Sciatic nerve (tissue), 2 donors: ENCODE measurements at places on chromosomes 13 and 19.
A peak's percentile ranks its signal among the peaks of the same experiment; 100 is the strongest.

DNA sequence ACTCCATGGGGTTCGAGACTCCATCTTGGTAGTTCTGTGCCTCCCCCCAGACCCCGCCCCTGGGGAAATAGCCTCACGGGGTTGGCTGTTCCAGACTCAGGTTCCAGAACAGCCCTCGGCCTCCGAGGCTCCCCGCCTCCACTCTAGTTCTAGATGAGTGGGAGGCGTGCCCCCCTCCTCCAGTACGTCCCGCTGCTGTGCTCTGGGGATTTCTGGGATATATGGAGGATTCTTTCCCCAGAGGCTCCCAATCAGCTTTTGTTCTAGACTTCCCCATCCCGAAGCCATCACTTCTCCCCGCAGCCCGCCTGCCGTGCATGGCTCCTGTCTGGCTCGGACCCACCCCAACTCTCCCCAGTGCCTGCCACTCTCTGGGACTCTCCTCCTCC is 1.9 kb upstream of the CACNG7 start:
- no peak for DNase-seq

DNA sequence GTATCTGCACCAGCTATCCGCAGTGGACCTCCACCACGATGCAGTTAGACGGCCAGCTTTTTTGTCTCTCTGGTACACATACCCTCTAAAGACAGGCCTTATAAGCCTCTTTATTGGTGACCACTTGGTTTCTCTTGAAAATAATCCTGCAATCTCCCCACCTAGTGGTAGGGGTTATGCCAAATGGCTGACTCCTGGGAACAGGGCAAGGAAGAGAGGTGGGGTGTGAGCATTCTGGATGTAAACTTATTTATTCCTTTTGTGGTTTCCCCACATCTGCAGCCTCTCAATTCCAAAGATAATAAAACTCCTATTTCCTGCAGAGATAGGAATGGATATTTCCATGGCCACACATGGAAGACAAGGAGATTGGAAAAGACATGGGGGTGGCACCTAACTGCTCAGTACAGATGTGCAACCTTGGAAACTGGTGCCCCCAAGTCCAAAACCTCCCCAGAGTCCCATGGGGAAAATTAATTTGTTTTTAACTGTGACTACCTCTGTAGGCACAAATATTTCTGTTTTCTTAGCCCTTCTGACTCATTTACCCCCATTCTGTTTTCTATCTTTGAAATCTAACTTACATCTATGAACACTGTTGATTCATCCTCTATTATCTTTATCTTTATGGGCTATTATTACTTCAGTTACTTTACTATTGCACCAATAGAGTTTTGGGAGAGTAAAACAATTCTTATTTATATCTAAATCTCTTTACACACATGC is 112.7 kb upstream of the TSHZ3 start:
- no peak for DNase-seq

DNA sequence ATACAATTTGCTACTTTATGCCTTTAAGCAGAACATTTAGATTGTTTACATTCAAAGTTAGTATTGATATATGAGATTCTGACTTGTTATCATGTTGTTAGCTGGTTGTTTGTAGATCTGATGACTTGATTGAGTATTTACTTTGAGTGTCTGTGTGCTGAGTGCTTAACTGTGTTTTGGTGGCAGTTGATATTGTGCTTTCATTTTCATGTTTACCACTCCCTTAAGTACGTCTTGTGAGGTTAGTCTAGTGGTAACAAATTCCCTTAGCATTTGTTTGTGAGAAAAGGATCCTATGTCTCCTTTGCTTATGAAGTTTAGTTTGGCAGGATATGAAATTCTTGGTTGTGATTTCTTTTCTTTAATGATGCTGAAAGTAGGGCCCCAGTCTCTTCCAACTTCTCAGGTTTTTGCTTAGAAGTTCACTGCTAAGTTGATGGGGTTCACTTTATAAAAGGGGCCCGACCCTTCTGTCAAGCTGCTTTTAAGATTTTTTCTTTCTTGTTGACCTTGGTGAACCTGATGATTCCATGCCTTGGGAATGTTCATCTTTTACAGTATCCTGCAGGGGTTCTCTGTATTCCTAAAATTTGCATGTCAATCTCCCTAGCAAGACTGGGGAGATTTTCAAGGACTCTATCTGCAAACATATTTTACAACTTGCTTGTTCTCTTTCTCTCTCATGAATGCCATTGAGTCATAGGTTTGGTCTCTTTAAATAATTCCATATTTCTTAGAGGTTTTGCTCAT is 1095.4 kb upstream of the PCDH20 start:
- DNase-seq: no peak

GRCh38 chr19:46610851-46611770 is 10.0 kb downstream of the CALM3 start:
- peak; percentile 54 for DNase-seq

GRCh38 chr13:42878721-42879120 is 97.3 kb downstream of the FAM216B start:
- no peak for DNase-seq

- no peak for DNase-seq
Observed at GRCh38 chr13:102510072-102510471, 86.7 kb upstream of the TPP2 start.

DNA sequence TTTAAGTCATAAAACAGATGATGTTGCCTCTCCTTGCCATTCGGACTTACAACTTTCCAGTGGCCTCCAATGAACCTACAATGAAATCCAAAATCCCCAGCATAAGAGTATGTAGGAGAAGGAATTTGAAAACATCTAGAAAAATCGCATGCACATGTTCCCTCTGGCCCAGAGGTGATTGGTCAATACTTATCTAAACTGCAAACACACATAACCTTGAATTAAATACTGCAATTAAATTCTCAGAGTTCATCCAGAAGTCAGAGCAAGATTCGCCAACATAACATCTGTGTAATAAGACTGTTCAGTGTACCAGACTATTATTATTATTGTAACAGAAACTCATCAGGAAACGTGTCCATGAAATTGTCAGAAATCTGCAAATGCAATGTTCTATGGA is 82.2 kb upstream of the USP29 start:
- no peak for DNase-seq

GRCh38 chr13:97512732-97513131 is 78.8 kb downstream of the RAP2A start:
- no peak for DNase-seq

GRCh38 chr13:113080901-113081521 is 24.6 kb upstream of the F7 start:
- no peak for DNase-seq

- DNase-seq: no peak
Observed at GRCh38 chr13:99663185-99663825, 162.0 kb downstream of the TM9SF2 start.

DNA sequence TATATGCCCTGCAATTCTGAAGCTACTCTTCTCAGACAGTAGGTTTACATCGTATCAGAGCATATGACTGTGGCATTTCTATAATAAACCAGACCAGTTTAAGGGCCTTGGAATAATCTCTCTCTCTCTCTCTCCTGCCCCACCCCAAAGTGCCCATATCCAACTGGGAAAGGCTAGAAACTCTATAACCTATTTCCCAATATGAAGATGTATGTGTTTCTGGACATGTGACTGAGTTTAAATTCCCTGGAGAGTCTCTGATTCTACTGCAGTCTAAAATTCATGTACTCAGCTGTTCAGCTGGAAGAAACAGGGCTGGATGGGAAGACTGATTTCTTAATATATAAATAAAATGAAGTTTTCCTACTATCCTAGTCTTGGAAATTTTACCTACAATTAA is 91.9 kb upstream of the MBNL2 start:
- DNase-seq: no peak

DNA sequence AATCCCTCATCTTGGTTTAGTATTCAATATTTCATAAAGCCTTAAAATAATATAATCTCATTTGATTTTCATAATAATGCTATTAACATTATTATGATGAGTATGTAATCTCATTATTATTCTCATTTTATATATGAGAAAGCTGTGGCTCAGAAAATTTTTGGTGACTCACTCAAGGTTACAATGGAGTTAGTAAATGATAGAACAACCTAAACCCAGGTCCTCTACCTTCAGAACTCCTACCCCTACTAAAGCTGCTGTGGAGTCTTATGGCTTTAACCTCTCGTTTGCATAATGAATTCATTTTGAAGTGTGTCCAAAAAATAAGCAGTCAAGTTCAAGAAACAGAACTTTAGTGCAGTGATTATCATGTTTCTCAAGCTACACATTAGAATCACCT is 226.3 kb downstream of the TBC1D4 start:
- DNase-seq: no peak

DNA sequence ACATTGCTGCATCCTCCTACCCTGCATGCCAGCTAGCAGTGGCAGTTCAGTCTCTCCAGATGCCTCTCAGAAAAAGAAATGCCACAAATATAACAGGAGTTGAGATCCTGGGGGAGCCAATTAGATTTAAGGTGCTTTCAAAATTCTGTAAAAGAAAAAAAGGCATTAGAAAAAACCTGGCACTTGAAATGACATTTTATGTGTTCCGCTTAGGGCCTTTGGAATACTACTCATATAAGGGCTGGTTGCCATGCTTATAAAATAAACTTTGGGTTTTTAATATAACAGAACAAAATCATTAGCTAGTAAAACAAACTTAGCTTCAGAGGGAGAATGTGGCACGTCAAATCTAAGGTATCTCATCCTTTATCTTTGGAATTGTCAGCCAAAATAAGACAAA is 104.1 kb downstream of the ENOX1 start:
- DNase-seq: no peak

GRCh38 chr13:29561918-29562317 is 33.6 kb downstream of the SLC7A1 start:
- DNase-seq: no peak

GRCh38 chr13:104327211-104327610 is 1261.0 kb upstream of the SLC10A2 start:
- DNase-seq: no peak

GRCh38 chr19:11246941-11247340 is 7.5 kb downstream of the ANGPTL8 start:
- DNase-seq: no peak

- DNase-seq: no peak
Observed at GRCh38 chr19:2408247-2408646, 19.1 kb downstream of the TIMM13 start.

- peak; percentile 53 for DNase-seq
Observed at GRCh38 chr19:30060531-30061222, 118.6 kb downstream of the URI1 start.

- no peak for DNase-seq
Observed at GRCh38 chr19:13366529-13367143, 139.6 kb downstream of the CACNA1A start.

DNA sequence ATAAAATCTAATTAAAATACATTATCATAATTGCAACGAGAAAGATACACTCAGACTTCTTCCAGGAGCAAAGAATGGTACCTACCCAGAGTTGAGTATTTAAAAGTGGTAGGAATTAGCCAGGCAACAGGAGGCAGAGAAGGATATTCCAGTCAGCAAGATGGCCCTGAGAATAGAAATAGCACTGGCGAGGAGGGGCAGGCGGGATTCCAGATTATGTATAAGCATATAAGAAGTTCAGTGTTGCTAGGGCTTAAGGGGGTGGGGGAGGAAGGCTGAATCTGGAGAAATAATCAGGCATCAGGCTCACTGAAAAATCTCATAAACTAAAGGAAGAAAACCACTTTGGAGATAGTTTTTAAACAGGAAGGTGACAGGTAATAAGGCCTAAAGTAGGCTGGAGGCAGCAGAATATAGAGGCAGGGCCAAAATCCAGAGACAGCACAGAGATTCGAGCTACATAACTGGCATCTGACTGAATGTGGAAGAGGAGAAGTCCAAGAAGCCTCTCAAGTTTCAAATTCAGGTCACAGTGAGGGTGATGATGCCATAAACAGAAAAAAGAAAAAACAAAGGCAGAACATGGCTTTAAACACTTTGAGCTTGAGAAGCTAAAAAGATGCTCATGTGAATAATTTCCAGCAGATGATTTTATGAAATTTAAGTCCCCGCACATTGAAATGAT is 7.5 kb downstream of the KPNA3 start:
- DNase-seq: no peak

DNA sequence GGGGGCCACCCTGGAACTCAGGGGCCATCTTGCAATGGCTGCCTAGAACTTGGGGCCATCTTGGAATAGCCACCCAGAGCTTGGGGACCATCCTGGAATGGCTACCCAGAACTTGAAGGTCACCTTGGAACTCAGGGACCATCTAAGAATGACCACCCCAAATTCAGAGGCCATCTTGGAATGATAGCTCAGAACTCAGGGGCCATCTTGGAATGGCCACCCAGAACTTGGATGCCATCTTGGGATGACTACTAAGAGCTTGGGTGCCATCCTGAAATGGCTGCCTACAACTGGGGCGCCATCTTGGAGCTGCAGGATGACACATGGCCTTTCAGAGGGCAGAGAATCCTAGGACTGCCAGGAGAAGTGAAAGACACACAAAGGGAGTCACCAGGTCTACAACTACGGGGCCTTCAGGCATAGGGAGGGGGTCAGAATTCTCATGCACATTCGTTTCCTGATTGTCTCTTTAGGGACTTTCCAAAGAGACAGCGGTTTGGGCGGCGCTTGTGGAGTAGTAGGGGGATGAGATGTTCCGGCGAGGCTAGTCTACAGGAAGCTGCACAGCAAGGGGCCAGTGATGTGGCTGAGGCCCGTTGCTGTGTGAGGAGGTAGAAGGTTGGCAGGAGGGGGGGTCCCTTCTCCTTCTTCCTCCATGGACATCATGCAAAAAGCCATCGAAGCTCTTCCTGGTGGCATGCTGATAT is 125.0 kb downstream of the IER2 start:
- no peak for DNase-seq

- no peak for DNase-seq
Observed at GRCh38 chr19:37564624-37565369, 29.8 kb downstream of the ZNF571 start.

DNA sequence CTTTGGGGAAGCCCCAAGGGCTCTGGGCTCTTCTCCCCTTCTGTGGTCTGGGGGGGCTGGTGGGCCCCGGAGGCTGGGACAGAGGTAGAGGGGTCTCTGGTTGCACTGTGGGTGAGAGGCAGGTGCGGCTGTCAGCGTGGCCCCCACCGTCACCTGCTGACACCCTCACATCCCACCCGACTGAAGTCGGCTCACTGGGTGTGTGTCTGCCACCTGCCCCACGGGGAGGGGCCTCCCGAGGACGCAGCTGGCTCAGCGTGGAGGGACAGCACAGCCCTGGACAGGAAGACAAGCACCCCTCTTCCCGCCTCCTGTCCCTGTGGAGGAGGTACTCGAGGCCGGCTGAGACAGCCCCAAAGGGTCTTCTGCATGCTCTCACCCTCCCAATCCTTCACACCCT is 2.2 kb upstream of the TMEM86B start:
- no peak for DNase-seq

GRCh38 chr13:19910336-19911072 is 47.1 kb upstream of the ZMYM5 start:
- no peak for DNase-seq
